ENCODE measurements at places on chromosomes 3 and 15. TPM values are rescaled to one million over a fixed set of nuclear protein-coding genes. Genes with fewer than 3 reads are reported as not detected.

Gene NEK10
- 0.57 TPM for total RNA-seq

Gene GPR160
- total RNA-seq: 3.5 TPM

Gene CCR9
- not detected for total RNA-seq

Gene CHAC1
- total RNA-seq: 12.4 TPM

Gene GXYLT2
- total RNA-seq: not detected

Gene MORC1
- total RNA-seq: not detected

Gene CKMT1A
- 0.16 TPM for total RNA-seq

Gene KIF15
- 25.5 TPM for total RNA-seq

Gene DLEC1
- 0.12 TPM for total RNA-seq

Gene BFSP2
- not detected for total RNA-seq

Gene GOLGA6L9
- 1.8 TPM for total RNA-seq

Gene RLBP1
- not detected for total RNA-seq

Gene PAQR5
- 0.12 TPM for total RNA-seq

Gene JMJD7
- 17.8 TPM for total RNA-seq

Gene TEX9
- 0.67 TPM for total RNA-seq

Gene SCN10A
- not detected for total RNA-seq

Gene DNAJA4
- 68.4 TPM for total RNA-seq

Gene KNL1
- 22.4 TPM for total RNA-seq

Gene RTP4
- total RNA-seq: 4.0 TPM

Gene SLC12A8
- total RNA-seq: 1.1 TPM

Gene SH2D7
- not detected for total RNA-seq

Gene IL17RB
- 1.2 TPM for total RNA-seq

Gene B3GALNT1
- 2.4 TPM for total RNA-seq

Gene POC1A
- 20.3 TPM for total RNA-seq

Gene FAM81A
- total RNA-seq: 0.60 TPM

Gene DUOXA2
- not detected for total RNA-seq

Gene GOLGA6B
- total RNA-seq: not detected

Gene TTLL13
- total RNA-seq: 0.29 TPM

Gene ARNT2
- total RNA-seq: 0.05 TPM

Gene CADPS
- total RNA-seq: not detected

Gene RARRES1
- total RNA-seq: not detected

Gene KCNAB1
- not detected for total RNA-seq

Gene ALDH1L1
- not detected for total RNA-seq

Gene CERS3
- total RNA-seq: 0.54 TPM

Gene ATP13A5
- not detected for total RNA-seq

Gene CCDC9B
- total RNA-seq: 0.24 TPM

Gene XCR1
- 0.05 TPM for total RNA-seq

Gene POLQ
- 29.0 TPM for total RNA-seq

Gene SIN3A
- 97.5 TPM for total RNA-seq

Gene MUC20
- 5.0 TPM for total RNA-seq

Gene SGO1
- 17.8 TPM for total RNA-seq

Gene FAM227B
- total RNA-seq: 2.9 TPM

Gene ISY1
- 72.3 TPM for total RNA-seq

Gene ADAM10
- total RNA-seq: 98.7 TPM

Gene SNTN
- not detected for total RNA-seq

Gene FETUB
- total RNA-seq: not detected

Gene PIGZ
- total RNA-seq: 1.2 TPM

Gene RETNLB
- not detected for total RNA-seq

Gene CCDC33
- not detected for total RNA-seq

Gene CDHR4
- total RNA-seq: not detected

Gene TFRC
- total RNA-seq: 791 TPM

Gene ANP32A
- total RNA-seq: 275 TPM

Gene IGSF11
- total RNA-seq: 0.18 TPM

Gene CYP8B1
- total RNA-seq: not detected

Gene TMEM43
- 41.3 TPM for total RNA-seq

Gene GPR171
- 191 TPM for total RNA-seq
